ENCODE measurements at places on chromosomes 4 and X.

GRCh38 chr4:43456383-43456782 is 563.9 kb downstream of the GRXCR1 start:
- no peak for DNase-seq

- no peak for DNase-seq
Observed at GRCh38 chrX:113001836-113002235, 161.2 kb upstream of the AMOT start.

DNA sequence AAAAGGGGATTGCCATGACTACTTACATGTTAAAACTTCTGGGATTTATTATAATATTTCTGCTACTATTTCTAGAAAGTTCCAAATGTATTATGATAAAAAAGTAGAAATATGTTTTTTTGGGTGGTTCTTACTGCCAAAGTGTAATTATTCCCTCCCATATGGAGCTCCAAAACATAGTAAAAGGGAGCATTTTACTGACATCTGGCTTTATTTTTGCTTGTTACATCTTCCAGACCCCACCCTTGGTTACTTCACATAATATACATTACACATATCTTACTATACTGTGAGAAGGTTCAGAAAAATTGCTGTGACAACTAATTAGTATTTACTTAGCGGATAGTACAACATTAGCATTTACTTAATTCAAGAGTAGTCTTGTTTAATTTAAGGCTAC is 205.1 kb upstream of the TLL1 start:
- DNase-seq: no peak

GRCh38 chr4:128068918-128069317 is 7.8 kb downstream of the LARP1B start:
- no peak for DNase-seq

DNA sequence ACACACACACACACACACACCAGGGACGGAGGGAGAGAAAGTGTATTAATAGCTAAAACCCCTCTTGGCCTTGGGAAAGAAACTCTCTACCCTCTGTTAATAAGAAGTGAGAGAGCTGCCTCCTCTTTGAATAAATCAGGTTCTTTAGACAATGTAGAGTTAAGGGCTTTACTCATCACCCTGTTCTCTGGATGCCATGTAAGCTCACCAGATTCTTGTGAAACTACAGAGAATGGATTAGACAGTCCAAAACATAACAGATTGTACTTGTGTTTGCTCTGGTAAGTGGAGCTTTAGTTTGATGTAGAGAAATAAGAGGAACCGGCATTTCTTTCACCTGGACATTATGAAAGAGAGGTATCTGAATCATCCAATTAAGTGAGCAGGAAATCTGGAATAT is 263.2 kb downstream of the DMD start:
- no peak for DNase-seq

GRCh38 chr4:23333946-23334878 is 555.6 kb downstream of the PPARGC1A start:
- DNase-seq: no peak

DNA sequence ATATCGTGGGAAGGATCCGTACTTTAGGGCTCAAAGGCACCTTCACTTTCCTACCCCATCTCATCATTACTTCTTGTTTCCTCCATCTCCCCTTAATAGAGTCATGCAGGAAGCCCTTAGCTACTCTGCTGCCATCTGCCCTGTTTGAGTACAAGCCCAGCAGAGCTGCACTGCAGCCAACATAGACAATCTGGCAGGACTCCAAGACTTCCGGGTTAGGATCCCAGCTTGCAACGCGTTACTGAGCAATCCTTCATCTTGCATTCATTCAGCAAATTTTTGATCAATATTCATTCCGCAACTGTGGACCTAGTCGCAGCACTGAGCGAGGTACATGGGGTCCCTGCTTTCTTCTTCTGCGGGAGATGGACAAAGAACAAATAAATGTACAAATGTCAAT is 344.9 kb downstream of the BCOR start:
- no peak for DNase-seq

GRCh38 chr4:2245787-2246275 is 3.9 kb upstream of the HAUS3 start:
- DNase-seq: no peak

Data from activated CD4-positive, alpha-beta T cell treated with anti-CD3 and anti-CD28 coated beads, Interleukin-2, amount 50 U/mL, for 48 hours (primary cell).